ENCODE measurements at places on chromosomes 3 and 15.

- DNase-seq, result no peak
Observed at GRCh38 chr3:48318713-48319468, 14.6 kb downstream of the SPINK8 start.

DNA sequence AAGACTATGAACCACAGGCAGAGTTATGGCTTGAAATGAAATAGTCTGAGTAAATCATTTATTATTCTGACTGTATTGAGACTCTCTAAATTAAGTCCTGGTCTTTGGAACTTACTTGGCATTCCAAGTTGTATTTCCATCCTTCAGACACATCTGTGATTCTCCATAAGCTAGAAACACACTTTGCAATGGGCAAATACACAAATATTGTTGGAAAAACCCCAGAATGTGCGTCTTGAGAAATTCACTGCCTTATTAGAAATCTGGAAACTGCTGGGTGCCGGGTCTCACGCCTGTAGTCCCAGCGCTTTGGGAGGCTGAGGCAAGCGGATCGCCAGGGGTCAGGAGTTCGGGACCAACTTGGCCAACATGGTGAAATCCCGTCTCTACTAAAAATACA lies 87.8 kb downstream of the WWTR1 start:
- DNase-seq, result no peak

GRCh38 chr3:17182166-17182565 lies 297.4 kb downstream of the PLCL2 start:
- DNase-seq, result no peak

- DNase-seq, result no peak
Observed at GRCh38 chr3:8838234-8838633, 68.8 kb upstream of the OXTR start.

DNA sequence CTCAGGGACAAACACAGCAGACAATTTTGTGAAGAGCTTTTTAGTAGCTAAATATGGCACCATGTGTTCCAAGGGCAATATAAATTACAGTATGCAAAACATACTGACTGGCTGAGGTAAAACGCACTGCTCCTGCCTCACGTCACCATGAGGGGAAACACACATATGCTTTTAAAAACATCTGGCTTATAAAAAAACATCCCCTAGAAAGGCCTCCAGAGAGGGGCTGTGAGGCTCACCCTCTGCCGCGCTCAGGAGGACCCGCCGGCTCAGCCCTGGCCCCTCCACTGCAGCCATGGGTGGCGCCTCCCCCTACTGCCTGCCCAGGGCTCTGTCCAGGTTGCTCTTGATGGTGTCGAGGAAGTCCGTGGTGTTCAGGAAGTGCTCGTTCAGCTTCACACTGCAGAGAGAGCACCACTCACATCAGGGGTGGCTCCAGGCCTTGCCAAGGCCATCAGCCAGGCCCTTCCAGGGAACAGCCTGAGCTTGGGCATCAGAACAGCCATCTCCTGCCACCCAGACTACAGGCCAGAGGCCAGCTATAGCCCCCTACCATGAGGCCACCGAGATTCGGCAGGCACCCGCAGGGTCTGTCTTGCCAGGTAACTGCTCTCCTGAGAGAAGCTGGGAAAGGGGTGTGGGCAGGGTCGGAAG lies 18.2 kb downstream of the IDH2 start:
- DNase-seq, result no peak

DNA sequence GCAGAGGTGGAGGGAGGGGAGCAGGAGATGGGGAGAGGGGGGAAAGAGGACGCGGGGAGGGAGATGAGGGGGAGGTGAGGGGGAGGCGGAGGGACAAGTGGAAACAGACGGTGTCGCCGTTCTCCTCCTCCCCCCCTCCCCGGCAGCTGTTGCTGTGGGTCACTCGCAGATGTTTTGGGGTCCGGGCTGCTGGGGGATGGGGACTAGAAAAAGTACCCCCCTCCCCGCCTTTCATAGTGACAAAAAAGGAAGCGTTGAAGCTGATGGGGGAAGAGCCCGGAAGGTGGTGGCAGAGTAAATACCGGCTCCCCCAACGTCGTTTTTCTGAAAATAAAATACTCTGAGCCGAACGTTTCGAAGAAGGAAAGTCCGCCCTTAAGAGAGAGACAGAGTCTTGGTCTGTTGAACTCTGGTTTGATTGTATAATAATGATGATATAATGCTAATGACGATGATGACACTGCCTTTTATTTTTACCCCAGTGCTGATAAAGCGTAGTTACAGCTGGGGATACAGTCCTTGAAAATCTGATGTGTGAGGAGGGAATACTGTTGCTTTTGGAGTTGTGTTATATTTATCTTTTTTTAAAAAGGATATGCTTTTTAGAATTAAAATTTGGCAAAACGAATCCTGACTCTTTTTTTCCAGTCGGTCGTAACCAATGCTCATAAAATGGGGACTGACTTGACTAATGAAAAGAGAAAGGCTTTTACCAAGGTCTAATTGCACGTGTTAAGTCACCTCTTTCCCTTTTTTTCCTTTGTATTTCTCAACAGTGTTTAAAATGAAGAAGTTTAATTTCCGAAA lies 993 bp downstream of the STXBP5L start:
- DNase-seq, result no peak

- no peak for DNase-seq
Observed at GRCh38 chr3:115623044-115623868, at the start of gene GAP43. Gene GAP43, plus strand, starts transcription at chr3:115623510. Its CDS starts 180 bp downstream, at chr3:115623690.

- DNase-seq, result no peak
Observed at GRCh38 chr3:39268549-39268900, 11.3 kb downstream of the CX3CR1 start.

DNA sequence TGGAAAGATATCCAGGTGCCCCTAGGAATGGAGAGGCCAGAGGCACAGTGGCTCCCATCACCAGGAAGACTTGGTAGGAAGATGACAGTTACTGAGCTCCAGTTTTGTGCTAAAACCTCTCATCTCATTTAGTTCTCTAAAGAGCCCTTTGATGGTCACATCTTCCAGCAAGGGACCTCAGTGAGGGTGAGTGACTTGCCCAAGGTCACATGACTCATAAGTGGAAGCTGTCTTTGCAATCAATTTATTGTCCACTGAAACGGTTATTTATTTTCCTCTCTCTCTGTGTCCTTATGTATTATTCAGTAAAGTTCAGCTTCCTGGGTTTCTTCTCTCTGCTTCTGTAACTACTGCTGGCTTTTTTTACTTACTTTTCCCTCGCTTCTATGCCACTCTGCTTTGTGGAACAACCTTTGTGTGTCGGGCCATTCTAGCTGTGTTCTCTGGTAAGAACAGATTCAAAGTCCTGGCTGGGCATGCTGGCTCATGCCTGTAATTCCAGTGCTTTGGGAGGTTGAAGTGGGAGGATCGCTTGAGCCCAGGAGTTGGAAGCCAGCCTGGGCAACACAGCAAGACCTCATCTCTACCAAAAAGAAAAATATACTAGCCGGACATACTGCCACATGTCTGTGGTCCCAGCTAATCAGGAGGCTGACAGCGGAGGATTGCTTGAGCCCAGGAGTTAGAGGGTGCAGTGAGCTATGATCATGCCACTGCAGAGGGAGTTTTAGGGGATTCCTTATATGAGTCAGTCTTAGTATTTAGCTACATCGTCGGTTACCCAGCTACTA lies 55.9 kb downstream of the PDIA5 start:
- DNase-seq, result no peak

GRCh38 chr3:72829701-72830100 lies 18.5 kb downstream of the SHQ1 start:
- no peak for DNase-seq

DNA sequence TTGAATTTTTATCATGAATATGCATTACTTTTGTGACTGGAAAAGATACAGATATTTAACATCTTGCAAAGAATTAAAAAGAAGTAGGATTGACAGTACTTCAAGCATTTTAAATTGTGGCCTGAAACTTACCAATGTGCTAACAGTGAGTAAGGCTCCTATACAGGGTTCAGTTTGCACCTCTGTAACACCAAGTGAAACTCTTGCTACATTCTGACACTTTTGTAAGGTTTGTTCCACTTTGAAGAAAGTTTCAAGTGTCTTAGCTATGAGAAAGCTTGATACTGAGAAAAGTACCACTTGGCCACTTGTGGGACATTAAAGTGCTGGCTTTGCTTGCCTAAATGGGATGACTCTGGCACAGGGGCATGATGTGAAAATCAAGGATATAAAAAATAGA lies 289.2 kb downstream of the CTNNB1 start:
- no peak for DNase-seq

DNA sequence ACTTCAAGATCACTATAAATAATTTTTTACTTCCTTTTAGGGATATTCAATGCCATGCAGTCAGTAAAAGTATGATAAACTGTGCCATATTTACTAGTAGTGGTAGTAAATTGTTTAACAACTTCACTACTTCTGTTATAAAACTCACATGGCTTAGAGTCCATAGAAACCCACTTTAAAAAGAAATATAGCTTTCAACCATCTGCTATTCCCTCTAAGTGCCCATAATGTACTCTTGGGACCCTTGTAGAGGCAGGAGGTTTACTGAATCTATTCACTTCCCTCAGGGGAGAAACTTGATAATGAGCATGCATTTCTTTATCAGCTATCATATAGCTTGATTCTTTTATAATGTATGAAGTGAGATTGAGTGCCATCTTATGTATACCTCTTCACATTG lies 1448.4 kb upstream of the ALCAM start:
- DNase-seq, result no peak

DNA sequence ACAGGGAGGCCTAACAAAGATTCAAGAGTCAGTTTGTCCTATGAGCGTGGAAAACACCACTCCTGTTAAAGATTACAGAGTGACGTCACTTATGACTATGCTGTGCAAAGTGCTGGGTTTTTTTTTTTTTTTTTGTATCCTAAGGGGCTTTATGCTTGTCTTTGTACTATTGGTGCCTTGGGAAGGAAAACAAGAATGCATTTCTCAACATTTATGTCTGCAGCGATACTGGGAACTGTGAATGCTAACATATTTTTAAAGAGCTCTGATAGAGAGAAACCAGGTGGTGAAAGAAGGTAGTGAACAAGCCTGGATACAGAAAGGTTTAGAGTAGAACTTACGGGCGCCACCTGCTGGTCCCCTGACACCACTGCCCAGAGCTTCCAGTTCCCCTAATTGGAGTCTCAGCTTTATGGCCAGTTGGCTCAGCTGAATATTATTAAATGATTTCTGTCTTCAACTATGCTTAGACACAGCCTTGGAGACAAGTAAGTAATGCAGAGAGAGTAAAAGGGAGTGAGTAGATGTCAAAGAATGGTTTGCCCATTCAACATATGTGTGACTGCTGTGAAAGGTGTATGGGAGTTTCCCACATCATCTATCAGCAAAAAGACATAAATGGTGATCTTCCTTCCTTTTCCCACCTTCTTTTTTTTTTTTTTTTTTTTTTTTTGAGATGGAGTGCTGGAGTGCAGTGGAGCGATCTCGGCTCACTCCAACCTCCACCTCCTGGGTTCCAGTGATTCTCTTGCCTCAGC lies 807.9 kb upstream of the CFAP20DC start:
- peak; percentile 78 for DNase-seq

GRCh38 chr3:107268469-107268868 lies 108.8 kb upstream of the CCDC54 start:
- DNase-seq, result no peak

DNA sequence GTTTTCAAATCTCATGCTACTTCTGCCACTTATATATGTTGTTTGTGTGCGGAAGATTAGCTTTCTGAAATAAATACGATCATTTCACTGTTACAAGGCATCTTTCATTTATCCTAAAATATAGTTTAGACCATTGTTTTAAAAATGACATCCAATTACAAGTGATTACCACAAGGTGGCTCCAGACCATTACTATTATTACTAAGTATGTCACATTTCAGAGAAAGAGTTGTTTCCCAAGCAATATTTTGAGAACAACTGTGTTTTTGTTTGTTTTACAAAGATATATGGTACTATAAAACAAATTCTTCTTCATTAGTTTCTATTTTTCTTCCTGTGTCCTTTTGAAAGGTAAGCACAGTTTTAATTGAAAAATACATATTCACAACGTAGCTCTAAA lies 136.0 kb upstream of the RAP2B start:
- no peak for DNase-seq

DNA sequence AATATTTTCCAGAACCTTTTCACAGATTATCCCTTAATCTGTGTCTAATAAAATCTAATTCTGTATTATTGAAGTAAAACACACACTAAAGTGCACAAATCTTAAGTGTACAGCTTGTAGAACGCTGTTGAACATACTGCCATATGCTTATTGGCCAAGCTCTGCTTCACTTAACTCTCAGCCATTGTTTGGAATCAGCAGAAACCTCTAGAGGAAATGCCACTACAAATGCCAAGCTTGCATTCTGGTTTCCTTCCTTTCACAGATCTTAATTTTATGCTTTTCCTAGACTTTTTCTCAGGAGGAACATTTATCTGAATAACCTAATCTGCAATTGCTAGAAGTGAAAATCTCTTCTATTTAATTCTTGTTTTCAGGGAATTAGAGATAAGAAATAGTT lies 10.1 kb downstream of the MNS1 start:
- DNase-seq, result no peak

DNA sequence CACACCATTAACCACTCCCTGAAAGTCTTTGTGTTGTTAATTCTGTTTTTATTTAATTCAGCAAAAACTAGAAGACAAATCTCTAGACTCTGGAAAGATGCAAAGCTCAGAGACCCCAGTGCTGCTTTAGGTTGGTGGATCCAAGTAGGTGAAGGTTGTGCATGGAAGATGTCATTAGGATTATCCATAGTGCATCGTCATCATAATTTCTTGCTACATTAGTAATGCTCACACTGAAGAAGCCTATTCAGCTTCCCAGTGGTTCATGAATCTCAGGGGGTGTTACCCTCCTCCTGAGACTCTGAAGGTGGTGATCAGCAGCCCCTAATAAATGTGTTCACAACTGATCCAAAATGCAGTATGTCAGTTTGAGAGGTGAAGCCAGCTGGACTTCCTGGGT lies 272.8 kb downstream of the CD47 start:
- DNase-seq, result no peak

- no peak for DNase-seq
Observed at GRCh38 chr3:197175503-197175902, 122.9 kb downstream of the DLG1 start.

- DNase-seq, result no peak
Observed at GRCh38 chr3:98743071-98743470, 20.1 kb upstream of the ST3GAL6 start.

- DNase-seq, result no peak
Observed at GRCh38 chr15:62782071-62782841, 260.3 kb upstream of the TPM1 start.

GRCh38 chr3:134201201-134202130 lies 49.2 kb downstream of the RYK start:
- DNase-seq, result no peak

DNA sequence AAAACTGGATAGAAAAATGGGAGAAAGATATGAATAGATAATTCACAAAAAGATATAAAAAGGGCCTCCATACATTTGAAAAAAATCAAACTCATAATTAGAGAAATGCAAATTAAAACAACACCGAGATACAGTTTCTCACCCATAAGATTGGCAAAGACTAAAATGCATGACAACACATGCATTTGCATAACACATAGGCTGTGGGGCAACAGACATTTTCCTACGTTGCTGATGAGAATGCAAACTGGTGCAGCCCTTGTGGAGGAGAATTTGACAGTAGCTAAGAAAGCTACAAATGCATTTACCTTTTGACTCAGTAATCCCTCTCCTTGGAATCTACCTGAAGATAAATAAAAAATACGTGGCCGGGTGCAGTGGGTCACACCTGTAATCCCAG lies 11.4 kb upstream of the CAND2 start:
- DNase-seq, result no peak

Data from stimulated activated CD4-positive, alpha-beta T cell treated with anti-CD3 and anti-CD28 coated beads, Interleukin-1b, Interleukin-23, amount 100 ng/mL, for 48 hours (primary cell).